T-cell (primary cell): ENCODE measurements at places on chromosomes 3 and 15.

DNA sequence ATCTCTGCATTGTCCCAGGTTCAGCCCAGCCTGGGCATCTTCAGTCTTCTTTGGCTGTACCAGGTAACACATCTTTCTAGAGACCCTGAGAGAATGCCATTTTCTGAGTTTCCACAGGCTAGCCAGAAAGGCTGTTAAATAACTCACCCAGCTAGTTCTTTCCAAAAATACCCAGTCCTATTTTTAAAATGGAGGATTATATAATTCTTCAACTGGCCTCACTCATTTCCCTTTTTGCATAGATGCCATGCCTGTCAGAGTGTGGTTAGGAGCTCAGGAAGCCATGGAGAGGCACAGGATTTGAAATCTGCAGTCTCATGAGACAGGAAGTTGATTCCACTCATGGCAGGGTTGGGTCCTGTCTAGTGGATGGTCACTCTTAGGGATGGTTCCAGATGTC lies 39.8 kb downstream of the CEMIP start:
- DNase-seq: no peak

DNA sequence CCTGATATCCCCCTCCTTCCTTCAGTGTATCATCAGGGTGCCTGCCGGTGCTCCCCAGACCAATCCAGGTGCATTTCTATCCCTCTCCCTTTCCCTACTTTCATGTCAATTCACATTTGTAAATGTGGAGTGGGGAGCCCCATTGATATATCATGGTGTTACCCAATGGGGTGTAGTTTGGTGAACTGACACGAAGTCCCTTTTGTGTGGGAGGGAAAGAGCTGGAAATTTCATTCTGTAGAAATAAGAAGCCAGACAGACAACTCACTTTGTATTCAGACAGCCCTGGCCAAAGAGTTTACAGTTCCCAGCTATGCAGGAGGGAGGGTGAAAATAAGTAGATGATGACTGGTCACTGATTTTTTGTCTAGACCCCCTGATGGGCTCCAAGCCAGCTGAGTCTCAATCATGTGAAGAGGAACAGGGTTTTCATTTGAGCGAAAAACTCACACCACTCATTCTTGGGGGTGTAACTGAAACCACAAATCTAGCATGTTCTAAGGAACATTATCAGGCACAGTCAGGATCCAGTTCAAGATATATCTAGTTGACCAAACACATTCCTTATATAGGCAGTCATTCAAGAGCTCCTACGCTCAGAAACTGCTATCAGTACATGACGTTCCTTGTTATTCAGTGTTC lies 58.9 kb downstream of the LMCD1 start:
- DNase-seq: no peak

GRCh38 chr3:17154941-17155340 lies 270.2 kb downstream of the PLCL2 start:
- no peak for DNase-seq

- DNase-seq: no peak
Measured at GRCh38 chr15:51641490-51642130, 19.0 kb upstream of the DMXL2 start.

GRCh38 chr3:160199108-160199507 lies 26.1 kb upstream of the C3orf80 start:
- DNase-seq: no peak

- no peak for DNase-seq
Measured at GRCh38 chr3:132966374-132966773, 71.8 kb upstream of the TMEM108 start.

DNA sequence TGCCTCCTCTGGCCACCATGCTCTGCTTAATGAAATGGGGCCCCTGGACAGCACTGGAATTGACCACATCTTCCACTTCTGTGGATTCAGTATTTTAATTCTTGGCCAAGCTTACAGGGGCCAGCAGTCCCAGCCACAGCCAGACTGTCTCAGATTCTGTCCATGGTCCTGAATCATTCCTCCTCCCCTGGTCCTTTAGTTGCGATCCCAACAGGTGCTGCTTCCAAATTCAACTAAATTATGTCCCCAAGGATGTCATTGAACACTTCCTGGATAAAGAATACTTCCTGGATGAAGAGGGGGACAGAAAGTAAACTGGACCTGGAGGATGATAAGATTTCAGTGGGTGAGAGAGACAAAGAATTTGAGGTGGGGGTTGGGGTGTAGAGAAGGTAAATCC lies 111.1 kb upstream of the FOXB1 start:
- no peak for DNase-seq

- DNase-seq: no peak
Measured at GRCh38 chr3:82030916-82031315, 269.5 kb upstream of the GBE1 start.

GRCh38 chr15:80494351-80494751 lies 90.2 kb downstream of the ARNT2 start:
- no peak for DNase-seq

DNA sequence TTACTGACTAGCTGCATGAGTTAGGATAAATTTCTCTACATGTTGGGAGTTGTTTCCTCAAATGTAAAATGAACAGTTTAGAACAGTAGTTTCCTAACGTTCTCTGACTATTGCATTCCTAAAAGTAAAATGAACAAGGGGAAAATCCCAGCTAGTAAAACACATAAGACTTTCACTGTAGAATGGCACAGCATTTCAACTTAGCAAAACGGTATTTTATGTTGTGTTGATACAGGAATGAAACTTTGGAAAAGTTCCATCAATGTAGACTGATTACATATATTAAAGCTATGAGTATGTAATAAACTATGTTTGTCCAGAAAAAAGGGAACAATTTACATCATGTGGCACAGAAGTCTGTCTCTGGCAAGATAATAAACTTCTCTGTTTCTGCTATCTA lies 297.4 kb upstream of the EPHA3 start:
- no peak for DNase-seq

DNA sequence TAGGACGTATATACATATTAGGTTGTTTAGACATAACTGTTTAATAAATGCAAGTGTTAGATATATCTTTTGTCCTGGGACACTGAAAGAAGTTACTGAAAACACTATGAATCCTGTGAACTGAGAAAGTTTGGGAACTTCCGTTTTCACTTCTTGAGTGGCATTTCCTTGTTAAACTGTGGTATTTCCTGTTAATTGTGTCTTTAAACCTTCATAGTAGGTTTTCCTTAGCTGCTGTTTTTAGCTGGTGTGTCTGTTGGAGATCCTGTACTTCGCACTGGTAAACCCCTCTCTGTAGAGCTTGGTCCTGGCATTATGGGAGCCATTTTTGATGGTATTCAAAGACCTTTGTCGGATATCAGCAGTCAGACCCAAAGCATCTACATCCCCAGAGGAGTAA lies 37.1 kb downstream of the ATP6V1A start:
- no peak for DNase-seq

GRCh38 chr3:99630815-99631214 lies 7.6 kb upstream of the COL8A1 start:
- DNase-seq: no peak

DNA sequence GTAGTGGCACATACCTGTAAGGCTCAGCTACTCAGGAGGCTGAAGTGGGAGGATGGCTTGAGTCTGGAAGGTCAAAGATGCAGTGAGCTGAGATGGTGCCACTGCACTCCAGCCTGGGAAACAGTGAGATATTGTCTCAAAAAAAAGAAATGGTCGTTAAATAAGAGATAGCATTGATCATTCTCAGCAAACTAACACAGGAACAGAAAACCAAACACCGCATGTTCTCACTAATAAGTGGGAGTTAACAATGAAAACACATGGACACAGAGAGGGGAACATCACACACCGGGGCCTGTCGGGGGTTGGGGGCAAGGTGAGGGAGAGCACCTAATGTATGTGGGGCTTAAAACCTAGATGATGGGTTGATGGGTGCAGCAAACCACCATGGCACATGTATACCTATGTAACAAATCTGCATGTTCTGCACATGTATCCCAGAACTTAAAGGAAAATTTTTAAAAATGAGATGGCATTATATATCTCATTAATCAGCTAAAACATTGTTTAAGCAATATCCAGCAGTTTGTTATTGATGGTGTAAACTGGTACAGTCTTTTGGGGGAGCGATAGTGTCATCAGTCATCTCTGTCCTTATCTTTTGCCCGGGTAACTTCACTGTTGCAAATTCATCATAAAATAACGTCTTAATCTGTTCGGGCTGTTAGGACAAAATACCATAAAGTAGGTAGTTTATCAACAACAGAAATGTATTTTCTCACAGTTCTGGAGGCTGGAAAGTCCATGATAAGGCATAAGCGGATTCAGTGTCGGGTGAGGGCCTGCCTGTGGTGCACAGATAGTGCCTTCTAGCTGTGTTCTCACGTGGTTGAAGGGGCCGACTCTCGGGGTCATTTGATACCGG lies 1.7 kb upstream of the MAN2A2 start:
- no peak for DNase-seq

DNA sequence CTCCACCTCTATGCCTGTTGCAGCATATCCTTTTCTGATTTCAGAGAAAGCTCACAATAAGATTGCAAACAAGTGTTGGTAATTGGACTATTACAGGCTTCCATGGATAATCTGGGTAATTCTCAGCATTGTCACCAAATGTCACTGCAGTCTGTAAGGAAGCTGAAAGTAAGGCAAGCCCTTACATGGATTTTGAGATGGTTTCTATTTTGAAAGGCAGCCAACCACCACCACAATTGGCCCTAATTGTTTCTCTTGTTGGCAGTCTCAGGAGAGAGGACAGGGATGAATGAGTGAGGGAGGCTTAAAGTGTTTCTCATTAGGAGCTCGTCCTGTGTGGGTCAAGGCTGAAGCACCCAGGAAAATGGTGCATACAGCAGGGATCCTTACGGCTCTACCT lies 879.9 kb downstream of the TUSC7 start:
- DNase-seq: no peak

DNA sequence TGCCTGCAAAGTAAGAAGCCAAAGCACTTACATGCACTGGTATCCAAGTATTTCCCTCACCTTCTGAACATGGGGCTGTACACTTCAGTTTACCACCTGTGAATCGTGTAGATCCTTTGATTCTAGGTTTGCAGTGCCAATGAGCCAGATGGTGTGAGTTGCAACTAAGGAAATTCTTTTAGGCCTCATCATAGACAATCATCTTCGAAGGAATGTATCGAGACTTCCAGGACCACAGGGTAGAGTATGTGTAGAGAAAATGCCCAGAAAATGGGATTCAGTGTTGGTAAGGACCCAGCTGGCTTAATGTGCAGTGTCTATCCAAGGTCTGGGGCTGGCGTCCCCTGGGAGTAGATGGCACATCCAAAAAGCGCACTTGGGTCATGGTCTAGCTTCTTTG lies 323.2 kb upstream of the TPM1 start:
- no peak for DNase-seq

DNA sequence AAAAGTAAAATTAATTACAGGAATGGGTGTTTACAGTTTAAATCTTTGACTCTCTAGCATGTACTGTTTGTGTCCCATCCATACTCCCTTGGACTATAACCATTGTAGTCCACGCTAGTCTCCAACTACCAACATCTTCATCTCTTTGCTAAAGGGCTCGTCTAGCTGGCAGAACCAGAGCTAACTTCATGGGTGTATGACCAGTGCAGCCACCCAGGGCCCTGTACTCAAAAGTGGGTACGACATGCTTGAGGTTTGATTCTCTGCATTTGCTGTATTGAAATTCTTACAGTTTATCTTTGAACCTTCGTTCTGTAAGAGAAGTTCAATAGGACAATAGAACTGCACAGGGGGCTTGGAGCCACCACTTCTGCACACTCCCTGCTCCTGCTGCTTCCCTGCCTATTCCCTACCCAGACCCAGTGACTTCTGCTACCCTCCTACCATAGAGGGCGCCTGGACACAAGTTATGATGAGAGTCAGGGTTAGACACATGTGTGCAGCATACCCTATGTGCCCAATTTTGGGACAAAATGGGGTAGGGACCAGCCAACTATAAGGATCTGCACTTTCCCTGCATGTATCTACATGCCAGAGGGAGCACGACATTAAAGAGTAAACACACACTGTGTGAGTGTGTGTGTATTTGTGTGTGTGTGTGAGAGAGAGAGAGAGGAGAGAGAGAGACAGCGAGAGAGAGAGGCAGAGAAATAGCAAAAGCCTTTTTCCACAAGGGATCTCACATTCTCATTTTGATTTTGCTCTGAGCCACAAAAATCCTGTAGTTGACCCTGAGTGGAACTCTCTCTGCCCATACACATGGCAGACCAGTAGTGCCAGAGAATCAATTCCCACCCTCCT lies 59.0 kb upstream of the NECTIN3 start:
- DNase-seq: no peak

GRCh38 chr3:144501467-144501866 lies 529.8 kb downstream of the DIPK2A start:
- no peak for DNase-seq

- DNase-seq: no peak
Measured at GRCh38 chr15:73832657-73833056, 40.7 kb upstream of the TBC1D21 start.

DNA sequence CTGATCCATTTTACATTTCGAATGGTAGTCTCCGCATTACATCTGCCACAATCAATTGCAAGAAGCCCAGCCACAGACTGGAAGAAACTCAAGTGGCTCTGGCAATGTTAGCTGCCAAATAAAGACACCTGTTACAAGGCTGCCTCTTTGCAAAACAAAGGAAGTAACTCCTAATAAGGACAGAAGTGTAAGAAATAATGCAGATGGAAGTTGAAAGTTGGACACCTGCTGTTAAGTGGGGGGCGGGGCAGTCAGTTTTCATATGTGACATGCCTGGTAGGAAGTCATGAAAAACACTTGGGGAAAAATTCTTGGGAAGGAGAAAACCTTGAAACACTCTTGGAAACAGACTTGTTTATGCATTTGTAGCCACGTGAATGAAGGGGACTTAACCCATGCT lies 54.1 kb upstream of the ATP2C1 start:
- no peak for DNase-seq

- DNase-seq: no peak
Measured at GRCh38 chr15:38781196-38781595, 216.6 kb upstream of the RASGRP1 start.

DNA sequence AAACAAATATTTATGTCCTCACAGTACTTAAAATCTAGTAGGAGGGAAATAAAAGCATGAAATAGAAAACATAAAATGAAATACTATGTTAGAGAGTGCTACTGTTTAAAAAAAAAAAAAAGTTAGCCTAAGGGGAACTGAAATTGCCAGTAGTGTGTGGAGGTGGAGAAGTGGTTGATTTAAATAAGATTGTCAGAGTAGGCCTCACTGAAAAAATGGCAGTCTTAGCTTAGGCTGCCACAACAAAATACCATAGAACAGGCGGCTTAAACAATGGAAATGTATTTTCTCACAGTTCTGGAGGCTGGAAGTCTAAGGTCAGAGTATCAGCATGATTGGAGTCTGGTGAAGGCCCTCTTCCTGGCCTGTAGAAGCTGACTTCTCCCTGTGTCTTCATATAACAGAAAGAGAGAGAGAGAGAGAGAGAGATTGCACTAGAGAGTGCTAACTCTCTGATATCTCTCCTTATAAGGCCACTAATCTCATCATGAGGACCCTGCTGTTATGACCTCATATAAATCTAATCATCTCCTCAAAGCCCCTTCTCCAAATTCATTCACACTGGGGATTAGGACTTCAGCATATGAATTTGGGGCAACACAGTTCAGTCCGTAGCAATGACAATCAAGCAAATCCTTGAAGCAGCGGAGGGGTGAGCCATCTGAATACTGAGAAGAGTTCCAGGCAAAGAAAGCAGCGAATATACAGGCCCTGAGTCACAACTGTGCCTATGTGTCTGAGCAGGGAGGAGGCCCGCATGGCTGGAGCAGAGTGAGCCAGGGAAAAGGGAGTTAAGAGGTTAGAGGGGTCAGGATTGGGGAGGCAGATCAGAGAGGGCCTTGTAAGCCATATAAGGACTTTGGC lies 23.6 kb upstream of the LRRC34 start:
- no peak for DNase-seq

GRCh38 chr3:23619705-23620637 lies 185.8 kb upstream of the UBE2E1 start:
- no peak for DNase-seq
